PC-3 (cell line): ENCODE measurements at places on chromosomes 4 and X. TPM values are rescaled to one million over a fixed set of nuclear protein-coding genes. Genes with fewer than 3 reads are reported as not detected.

GRCh38 chrX:33385546-33385945, 174.2 kb upstream of the DMD start:
- no peak for DNase-seq

DNA sequence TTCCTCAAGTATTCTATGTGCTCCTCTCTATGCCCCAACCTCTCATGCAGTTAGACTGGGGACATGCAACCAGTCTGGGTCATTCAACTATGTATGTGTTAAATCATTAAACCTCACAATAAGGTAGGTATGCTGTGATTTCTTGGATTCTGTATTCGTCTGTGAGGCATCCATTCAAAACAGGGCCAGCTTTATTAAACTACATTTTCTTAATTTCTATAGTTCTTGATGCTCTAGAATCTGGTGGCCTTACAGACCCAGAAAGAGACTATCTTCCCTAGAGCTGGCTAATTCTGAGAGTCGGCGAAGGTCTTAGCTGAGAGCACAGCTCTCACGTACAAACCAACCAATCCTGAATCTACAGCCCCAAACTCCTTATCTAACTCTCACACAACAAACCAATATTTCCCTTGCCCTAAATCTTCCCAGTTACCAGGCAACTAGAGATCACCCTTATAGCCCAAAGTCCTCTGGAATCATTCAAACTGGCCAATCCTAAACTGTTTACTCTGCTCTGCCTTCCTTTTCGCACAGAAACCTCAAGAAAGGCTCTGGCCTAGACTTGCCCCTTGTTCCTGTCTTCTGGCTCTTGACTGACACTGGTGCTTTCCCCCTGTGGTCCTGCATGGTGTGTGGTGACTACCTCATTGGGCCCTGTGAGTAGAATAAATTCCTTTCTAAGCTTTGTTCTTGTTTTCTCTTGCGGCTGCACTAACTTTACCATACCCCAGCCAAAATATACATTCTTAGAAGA, 203.5 kb upstream of the TET2 start:
- DNase-seq = no peak

GRCh38 chr4:28256295-28256694, 1395.7 kb downstream of the STIM2 start:
- no peak for DNase-seq

DNA sequence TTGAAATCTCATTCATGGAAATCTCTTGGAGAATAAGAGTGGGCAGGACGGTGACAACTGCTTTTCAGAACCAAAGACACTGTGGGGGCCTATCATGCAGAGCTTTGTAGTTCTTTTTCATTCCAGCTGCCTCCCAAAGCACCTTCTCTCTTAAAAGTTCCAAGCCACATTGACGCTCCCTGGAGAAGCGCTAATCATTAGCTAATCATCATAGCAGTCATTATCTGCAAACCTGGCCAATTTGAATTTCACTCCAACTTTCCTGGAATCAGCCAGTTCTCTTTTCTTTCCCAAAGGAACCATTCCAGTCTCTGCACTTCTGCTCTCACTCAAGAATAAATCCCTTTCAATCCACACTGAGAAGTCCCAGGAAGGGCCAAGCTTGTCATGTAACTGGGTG, 1144.1 kb upstream of the IGFBP7 start:
- no peak for DNase-seq

DNA sequence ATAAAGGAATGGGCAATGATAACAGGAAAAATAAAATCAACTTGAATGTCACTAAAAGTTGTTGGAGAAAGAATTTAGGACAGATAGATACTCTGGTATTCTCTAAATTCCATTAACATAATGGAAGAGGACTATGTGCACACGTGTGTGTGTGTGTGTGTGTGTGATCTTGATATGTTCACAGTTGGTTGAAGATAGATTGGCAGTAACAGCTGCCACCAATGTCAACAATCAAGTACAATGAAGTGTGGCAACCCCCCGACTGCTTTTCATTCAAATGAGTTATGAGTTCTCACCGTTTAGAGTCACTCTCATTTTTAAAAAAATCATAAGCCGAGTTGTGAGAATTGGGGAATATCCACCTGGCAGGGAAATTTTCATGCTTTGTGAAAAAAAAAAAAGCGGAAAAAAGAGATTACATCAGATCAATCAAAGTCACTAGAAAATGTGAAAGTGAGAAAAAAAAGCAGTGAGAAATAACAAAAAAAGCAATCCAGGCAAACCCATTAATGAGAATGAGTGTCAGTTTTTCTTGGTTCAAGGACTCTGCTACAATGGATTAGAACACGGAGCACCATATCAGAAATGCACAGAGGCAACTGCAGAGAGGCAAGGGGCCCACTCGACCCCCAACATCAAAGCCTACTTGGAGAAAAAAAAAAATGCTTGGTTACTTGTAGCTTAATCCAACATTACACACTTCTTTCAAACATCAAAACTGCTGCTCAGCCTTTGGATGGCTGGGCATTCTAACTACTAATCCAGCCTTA, 414.9 kb upstream of the PITX2 start:
- no peak for DNase-seq

DNA sequence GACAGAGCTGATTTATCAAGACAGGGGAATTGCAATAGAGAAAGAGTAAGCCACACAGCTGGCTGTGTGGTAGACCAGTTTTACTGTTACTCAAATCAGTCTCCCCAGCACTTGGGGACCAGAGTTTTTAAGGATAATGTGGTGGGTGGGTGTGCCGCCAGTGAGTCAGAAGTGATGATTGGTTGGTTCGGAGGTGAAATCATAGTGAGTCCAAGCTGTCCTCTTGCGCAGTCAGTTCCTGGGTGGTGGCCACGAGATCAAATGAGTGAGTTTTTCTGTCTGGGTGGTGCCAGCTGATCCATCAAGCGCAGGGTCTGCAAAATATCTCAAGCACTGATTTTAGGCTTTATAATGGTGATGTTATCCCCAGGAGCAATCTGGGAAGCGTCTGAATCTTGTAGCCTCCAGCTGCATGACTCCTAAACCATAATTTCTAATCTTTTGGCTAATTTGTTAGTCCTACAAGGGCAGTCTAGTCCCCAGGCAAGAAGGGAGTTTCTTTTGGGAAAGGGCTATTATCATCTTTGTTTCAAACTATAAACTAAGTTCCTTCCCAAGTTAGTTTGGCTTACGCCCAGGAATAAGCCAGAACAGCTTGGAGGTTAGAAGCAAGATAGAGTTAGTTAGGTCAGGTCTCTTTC, 44.0 kb upstream of the PPP1R2C start:
- DNase-seq = no peak

- no peak for DNase-seq
These were observed 34.2 kb downstream of the AGA start for GRCh38 chr4:177408023-177408422.

DNA sequence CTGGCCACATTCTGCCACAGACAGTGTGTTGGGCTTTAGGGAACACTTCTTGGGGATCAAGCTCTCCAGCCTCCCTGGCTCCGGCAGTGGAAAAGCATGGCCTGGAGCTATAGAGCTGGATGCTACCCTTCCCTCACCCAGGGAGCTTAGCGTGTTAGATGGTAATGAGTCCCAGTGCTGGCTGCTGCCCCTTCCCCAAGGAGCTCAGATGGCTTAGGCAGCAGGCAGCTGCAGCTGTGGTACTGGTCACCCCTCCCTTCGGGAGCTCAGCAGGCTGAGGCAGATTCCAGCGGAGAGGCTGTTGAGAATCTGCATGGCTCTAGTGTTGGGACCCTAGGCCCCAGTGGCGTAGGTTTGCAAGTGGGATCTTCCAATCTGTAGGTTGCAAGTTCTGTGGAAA, 19.5 kb downstream of the TMEM144 start:
- DNase-seq = no peak

DNA sequence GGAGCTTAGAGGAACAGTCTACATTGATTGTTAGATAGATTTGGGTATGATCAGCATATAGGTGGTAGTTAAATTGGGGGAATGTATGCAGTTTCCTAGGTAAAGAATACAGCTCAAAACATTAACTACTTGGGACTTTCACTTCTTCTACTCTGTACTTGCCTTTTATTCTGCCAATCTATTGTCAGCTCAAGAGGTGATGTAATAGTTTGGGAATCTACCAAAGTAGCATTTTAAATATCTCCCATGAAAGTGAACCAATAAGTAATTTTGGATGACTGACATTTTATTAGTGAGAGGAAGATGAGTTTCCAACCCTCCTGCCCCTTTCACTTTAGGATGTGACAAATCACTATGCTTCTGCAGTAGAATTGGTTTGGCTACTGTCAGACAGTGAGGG, 43.4 kb downstream of the NUDT6 start:
- peak; percentile 27 for DNase-seq

DNA sequence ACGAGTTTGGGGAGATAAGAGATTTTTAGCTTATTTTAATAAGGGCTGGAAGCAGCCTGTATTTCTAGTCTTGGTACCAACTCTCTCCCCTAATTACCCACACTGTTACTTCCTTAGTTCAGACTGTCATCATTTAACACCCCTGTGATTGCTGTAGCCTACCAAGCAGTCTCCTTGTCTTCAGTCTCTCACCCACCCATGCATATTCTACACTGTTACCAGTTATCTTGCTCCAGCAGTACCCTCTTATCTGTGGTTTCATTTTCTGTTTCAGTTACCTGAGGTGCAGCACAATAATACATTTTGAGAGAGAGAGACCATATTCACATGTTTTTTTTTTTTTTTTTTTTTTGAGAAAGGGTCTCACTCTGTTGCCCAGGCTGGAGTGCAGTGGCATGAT, 80.2 kb downstream of the DIAPH2 start:
- DNase-seq = no peak

DNA sequence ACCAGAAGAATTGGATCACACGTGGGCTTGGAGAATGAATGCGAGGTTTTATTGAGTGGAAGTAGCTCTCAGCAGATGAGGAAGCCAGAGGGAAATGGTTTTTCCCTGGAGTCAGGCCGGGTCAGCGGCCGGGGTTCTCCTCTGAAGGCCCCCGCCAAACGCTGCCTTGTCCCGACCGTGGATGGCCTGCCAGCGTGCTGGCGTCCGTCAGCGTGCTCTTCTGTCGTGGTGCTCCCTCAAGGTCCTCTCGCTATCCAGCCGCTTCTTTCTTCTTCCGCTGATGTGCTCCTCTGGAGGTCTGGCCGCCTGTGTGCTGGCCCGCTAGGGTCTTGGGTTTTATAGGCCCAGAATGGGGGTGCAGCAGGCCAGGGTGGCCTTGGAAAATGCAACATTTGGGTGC, 632.2 kb downstream of the TRAM1L1 start:
- DNase-seq = no peak

- no peak for DNase-seq
These were observed 2.6 kb downstream of the SH2D1A start for GRCh38 chrX:124348885-124349453.

DNA sequence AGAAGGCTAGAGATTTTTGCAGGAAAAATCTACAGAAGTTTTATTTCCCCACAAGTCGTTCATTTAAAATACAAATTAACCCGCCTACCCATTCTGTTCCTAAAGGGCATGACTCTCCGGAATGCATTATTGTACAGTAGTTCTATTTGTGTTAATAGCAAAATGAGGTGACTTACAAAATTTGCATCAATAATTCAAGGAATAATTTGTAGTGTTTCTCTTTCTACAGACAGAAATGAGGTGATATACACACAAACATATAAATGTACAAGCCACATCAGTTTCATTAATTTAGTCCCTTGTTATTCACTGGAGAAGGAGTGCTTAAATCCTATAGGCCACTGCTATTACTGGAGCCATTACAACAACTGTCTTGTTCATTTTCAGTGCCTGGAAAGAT, 501.3 kb upstream of the DIAPH2 start:
- no peak for DNase-seq

DNA sequence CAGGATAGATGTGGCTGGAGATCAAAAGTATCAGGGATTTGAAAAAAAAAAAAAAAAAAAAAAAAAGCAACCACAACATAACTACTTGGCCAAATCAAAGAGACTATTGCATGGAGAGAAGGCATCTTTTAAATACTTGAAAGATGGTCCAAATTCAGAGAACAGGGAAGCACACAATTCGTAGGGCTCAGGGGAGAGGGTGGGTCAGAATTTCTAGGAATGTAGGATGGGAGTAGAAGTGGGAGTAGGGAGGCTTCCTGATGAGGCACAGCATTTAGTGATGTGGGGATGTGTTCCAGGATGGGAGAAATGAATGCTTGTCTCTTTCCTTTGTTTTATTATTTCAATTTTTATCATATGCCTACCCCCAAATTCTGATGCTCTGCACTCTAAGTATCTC, 36.3 kb downstream of the RTL3 start:
- no peak for DNase-seq

GRCh38 chr4:106497271-106497670, 128.7 kb upstream of the GIMD1 start:
- no peak for DNase-seq

DNA sequence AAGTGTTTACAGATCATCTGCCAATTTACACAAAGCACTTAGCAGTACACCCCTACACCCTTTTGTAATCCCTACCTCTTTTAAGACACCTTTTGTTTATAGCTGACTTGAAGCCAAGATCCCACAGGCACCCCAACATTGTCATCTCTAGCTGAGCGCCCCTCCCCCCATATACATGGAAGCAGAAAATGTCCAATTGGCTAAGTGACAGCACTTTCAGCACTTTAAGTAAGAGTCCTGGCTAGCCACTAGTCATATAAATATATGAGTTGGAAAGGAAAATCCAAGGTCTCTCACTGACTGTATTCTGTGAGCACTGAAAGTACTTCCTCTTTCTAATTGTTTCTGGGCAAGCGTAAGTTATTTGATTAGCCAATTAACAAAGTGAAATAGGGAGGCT, 108.2 kb downstream of the NSUN7 start:
- DNase-seq = no peak

DNA sequence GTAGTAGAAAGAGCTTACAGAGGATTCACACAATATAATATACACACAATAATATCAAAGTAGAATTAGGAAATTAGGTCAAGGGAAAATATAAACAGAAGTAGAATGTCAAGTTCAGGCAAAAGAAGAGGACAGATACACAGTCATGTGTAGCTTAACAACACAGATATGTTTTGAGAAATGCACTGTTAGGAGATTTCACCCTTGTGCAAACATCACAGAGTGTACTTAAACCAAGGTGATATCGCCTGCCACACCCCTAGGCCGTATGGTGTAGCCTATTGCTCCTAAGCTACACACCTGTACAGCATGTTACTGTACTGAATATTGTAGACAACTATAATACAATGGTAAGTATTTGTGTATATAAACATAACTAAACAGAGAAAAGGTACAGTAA, 110.0 kb upstream of the EDNRA start:
- peak; percentile 40 for DNase-seq

DNA sequence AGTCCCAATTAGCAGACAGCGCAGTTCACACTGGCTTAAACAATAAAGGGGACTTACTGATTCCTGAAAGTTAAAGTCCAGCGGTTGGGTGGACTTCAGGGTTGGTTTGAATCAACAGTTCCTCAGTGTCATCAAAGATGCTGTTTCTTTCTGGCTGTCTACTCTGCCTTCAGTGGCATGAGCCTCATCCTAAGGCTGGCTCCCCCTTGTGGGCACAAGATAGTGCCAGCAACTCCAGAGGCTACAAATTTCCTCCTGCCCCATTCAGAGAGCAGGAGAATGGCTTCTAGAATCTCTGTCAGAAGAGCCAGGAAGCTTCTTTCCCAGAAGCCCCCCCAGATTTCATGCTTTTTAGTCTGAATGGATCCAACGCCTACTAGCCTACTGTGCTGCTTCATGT, 82.4 kb upstream of the MTM1 start:
- DNase-seq = peak; percentile 61

The PLP2 gene
- 165 and 171 TPM in 2 replicates for total RNA-seq

The BRS3 gene
- not detected in 2 replicates for total RNA-seq

The MAML3 gene
- 3.9 and 4.3 TPM in 2 replicates for total RNA-seq

The CXCL1 gene
- total RNA-seq = 239 and 267 TPM in 2 replicates

The TRPC5OS gene
- total RNA-seq = not detected in 2 replicates

The CPLX1 gene
- total RNA-seq = 0.87 and 2.6 TPM in 2 replicates

The SLITRK4 gene
- total RNA-seq = 2.3 and 3.7 TPM in 2 replicates

The INTS6L gene
- 4.1 and 4.7 TPM in 2 replicates for total RNA-seq

The GAGE13 gene
- total RNA-seq = not detected in 2 replicates

The PAGE2 gene
- total RNA-seq = not detected in 2 replicates

The SMIM31 gene
- total RNA-seq = not detected in 2 replicates

The HSD17B13 gene
- total RNA-seq = 0.18 TPM in 1 of 2 replicates, not detected in the other
